Stimulated activated naive CD4-positive, alpha-beta T cell treated with Interleukin-2 at 50 U/mL for 16 hours (primary cell): ENCODE measurements at places on chromosomes 6 and 20.

- no peak for DNase-seq
These were observed 92.6 kb upstream of the AGPAT4 start for GRCh38 chr6:161366301-161366923.

DNA sequence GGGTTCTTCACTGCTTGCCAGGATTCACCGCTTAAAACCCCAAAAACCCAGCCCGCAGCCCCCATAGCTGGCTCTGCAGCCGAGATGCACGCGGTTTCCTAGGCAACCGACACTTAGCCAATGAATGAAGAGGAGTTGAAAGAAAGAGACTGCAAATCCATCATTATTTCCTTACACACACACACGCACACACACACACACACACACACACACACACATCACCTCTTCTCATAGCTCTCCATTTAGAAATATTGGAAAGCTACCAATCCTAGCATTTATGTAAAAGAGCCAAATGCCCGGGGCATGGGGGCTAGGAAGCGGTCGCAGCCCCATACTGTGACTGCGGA lies 3.4 kb upstream of the TUBB2B start:
- DNase-seq: no peak

- no peak for DNase-seq
These were observed 52.9 kb upstream of the UFL1 start for GRCh38 chr6:96468681-96469224.

GRCh38 chr20:43983359-43983758 lies 68.7 kb downstream of the TOX2 start:
- DNase-seq: no peak

DNA sequence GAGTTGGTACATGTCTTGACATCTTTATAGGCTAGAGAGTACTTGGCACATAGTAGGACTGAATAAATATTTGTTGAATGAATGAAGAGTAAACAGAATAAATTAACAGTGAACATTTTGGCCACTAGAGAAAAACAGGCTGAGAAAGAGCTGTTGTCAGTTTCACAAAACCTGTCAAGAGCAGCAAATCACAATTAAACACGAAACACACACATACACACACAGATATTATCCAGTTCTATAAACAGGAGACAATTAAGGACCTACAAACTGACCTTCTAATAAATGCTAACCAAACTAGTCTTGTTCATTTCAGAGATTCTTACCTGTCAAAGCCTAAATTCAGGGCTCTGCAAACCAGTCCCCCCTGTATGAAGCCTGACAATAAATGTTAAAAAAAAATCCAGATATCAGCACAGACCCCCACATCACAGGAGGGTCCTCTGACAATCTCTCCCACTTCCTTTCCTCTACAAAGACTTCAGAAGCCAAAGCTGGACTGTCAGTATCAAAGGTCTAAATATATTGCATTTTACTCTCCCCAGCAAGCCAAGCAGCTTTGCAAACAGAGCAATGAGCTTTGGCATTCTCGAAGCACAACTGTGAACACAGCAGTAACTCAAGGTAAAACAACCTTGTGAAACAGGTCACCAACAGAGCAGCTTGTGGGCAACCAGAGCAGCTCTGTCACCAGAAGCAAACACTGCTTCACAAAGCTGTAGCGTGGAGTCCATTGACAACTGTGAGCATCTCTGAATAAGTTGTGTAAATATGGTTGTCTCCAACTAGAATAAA lies 229.9 kb downstream of the TBXT start:
- no peak for DNase-seq

DNA sequence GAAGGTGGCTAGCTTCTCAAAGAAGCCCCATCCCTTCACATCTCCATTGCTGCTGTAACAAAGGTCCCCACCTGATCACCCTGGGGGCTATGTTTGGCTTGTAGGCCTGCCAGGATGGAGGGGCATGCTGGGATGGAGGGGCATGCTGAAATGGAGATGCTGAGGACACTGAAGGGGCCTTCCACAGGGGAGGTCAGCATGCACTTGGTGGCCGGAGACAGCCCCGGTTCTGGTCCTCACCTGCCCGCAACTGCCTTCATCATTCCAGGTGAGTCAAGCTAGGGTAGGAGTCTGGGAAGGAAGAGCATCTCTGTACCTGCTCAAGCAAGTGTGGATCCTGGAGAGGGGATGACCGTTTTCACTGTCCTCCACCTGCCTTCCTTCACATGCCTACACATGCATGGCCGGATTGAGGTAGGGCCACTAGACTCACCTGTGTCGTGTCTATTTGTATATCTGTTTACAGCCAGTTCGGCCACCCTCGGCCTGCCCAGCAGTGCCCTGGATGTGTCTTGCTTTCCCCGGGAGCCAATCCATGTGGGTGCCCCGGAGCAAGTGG lies 6.0 kb downstream of the L3MBTL1 start:
- no peak for DNase-seq

GRCh38 chr6:41940759-41941279 lies 789 bp downstream of the CCND3 start:
- DNase-seq: peak; percentile 56

DNA sequence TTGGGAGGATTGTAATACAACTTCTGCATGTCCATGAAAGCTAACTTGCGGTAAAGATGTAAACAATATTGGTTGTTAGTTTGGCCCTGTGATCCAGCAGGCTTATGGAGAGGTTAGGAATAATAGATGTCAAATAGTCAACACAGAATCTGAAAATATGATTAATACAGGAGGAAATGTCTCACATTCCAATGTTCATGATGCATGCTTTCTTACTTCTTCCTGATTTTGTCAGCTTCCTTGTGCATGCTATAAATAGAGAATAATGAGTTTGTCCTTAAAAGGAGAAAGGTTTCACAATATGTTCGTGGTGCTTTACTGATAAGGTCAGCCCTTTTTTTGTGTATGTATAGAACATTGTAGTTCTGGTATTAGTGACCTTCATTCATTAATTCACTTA lies 136.7 kb downstream of the MMUT start:
- no peak for DNase-seq

GRCh38 chr6:158232316-158233213 lies 64.4 kb downstream of the GTF2H5 start:
- peak; percentile 38 for DNase-seq

GRCh38 chr6:138084904-138085838 lies 22.0 kb downstream of the PERP start:
- no peak for DNase-seq

- no peak for DNase-seq
These were observed at the start of gene MYCT1 for GRCh38 chr6:152697634-152698033. TSS of gene MYCT1 (plus strand) at chr6:152697897. CDS start at chr6:152697903, 6 bp downstream.

- no peak for DNase-seq
These were observed 33.4 kb downstream of the NCOA3 start for GRCh38 chr20:47535088-47535487.

DNA sequence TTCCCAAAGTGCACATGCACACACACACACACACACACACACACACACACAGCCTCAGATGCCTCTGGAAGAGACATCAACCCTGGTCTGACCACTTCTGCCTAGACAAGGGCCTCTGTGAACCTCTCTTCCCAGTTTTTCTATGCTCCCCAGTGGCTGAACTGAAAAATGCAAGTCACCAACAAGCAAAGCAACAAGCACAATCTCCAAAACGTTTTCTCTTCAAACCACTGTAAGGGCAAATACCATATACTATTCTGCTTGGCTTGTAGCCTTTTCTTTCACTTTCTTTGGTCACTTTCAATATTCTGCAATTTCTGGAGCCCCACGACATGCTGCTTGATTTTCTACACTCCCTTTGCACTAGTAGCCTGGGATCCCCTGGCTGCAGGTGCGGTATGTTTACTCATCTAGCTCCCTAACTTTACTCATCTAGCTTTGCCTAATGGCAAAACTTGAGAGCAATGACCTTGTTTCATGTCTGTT lies 121.4 kb upstream of the DST start:
- DNase-seq: no peak

DNA sequence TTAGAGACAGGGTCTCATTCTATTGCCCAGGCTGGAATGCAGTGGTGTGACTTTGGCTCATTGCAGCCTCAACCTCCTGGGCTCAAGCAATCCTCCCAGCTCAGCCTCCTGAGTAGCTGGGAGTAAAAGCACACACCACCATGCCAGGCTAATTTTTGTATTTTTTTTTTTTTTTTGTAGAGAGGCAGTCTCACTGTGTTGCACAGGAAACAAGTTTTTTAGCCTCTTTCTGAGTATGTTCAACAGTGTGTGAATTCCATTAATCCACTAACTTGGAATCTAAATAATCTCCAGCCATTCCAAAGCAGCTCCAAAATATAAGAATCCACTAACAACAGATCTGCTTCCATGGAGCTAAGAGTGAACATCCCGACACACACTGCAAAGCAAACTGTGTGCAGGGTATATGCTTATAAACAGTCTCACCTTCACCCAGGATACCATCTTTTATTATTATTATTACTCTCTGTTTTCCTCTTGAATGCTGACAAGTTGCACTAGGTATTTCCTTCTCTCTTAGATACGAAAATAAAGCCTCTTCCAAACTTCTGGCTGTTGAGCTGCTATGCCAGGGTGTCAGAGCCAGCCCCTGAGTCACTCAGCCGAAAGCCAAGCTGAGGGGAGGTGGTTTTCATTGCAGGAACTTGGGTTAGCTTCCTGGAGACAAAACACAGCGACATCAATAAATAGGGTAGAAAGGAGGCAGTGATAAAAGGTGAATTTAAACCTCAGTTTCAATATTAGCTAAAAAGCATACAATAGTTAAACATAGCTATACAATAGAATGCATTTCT lies 264.9 kb downstream of the HIVEP2 start:
- DNase-seq: no peak

DNA sequence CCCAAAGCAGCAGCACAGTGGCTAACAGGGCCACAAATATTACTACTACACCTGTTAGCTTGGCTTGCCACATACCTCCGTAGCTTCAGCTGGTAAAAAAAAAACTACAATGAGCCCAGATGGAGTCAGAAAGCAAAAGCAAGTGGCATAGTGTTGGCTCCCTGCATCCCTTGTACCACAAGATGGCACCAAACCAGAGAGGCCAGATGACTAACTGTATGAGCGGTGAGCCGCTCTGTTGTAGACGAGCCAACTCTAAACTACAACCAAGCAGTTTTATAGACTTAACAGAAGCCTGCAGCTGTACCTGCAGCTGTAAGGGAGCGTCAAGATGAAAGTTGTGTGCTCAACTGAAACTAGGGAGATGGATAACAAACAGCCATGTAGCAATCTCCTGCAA lies 84.5 kb upstream of the MCHR2 start:
- DNase-seq: no peak

DNA sequence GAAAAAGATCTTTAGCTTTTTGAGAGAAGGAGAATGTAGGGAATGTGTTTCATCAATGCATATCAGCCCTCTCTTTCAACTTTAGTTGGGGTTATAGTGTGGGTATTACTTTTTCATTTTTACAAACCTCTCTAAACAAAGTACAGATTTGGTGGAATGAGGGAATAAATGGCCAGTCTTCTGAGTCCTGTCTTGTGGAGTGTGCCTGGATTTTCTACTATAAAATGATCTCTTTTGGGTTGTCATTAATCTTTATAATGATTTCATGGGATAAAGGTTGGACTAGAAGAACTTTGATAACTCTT lies 209.3 kb downstream of the RNF144B start:
- DNase-seq: no peak

DNA sequence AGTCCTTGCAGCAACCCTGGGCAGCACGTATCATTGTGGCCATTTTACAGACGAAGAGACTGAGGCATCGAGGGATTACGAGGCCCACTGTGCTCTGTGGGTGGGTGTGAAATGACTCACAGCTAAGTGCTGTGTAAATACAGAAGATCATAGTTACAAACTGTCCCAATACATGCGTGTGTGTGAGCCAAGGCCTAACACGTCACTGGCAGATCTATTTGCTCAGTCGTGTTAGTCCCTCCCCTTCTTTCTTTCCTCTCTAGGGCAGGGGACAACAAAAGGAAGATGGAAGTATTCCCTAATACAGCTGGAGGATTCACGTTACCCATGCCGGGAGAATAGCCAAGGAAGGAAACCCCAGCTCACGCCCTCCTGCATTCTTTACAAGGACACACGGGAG lies 175.9 kb downstream of the CDC5L start:
- DNase-seq: no peak

- no peak for DNase-seq
These were observed 16.8 kb downstream of the MRAP2 start for GRCh38 chr6:84050408-84050807.

- no peak for DNase-seq
These were observed 150.7 kb downstream of the DOK5 start for GRCh38 chr20:54626126-54626525.

- DNase-seq: no peak
These were observed 3.4 kb upstream of the HLA-A start for GRCh38 chr6:29938746-29939508.

DNA sequence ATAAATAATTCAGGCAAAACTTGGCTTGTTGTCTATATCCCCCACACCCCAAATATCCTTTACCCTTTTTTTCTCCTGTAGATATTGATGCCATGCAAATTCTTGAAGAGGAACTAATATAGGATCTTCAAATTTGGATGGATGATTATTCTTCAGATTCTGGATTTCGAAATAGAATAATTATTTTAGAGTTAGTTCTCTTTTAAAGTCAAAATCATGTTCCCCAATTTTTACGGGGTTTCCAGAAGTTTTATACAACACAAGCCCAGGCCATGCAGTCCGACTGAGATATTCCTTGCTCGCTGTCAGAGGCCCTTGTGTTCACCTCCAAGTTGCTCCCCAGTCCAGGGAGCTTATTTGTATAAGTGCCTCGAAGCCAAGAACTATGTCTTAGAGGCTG lies 4.4 kb downstream of the PPIL6 start:
- no peak for DNase-seq

DNA sequence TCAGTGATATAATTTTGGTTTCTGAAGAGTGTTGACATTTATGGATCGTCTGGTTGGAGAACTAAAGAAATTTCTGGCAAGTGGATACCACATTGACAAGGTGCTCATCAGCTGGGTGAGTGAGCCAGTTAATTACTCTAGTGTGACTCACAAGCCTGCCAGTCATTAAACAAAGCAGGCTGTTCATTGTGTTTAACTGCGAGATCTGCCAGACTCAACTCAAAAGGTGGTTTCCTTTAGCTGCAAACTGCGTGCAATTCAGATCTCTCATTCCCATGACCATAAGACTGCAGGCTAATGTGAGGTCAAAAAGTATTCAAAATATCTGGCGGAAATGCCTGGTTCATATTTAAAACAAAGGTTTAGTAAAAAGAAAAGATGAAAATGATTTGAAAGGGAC lies 32.5 kb upstream of the IYD start:
- no peak for DNase-seq

DNA sequence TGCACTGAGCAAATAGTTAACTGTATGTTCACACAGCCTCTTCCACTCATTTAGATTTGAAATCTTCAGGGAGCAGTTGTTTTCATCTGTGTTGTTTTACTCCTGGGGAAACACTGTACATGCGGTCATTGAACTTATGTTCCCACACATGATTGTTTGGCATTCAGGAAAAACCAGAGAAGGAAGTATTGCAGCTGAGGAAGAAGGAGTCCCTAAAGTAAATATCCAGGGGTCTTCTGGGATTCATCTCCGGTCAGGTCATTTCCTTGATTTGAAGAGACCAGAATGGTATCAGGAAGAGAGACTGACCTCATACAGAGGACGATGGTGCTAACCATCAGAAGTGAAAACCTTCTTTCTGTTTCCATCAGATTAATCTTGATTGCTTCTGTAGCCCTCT lies 52.5 kb downstream of the DCBLD1 start:
- DNase-seq: no peak

- no peak for DNase-seq
These were observed 18.6 kb upstream of the SYNDIG1 start for GRCh38 chr20:24450624-24451376.
